Activated CD4-positive, alpha-beta T cell treated with anti-CD3 and anti-CD28 coated beads for 4 hours (primary cell): ENCODE measurements at places on chromosomes 5 and 9.

DNA sequence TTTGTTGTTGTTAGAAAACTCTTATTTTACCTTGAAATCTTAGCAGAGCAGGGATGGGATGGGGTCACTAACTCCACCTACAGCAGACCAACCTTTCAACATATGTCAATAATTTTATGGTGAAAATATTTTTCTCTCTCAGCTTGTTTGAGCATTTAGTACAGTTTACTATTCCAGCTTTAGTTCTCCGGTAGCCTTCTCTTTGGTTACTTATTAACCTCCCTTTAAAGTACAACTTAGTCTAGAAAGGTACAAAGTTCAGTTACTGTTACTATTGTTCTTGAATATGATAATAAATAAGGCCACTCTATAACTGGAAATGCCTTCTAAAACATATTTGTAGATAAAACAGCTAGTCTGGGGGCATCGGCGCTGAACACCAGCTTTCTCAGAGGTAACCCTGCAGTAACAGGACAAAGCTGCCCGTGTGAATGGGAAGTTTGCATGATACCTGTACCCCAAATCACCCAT is 233.3 kb downstream of the PCSK1 start:
- DNase-seq: no peak

- no peak for DNase-seq
These were observed 97.6 kb upstream of the SPRY4 start for GRCh38 chr5:142422429-142422828.

DNA sequence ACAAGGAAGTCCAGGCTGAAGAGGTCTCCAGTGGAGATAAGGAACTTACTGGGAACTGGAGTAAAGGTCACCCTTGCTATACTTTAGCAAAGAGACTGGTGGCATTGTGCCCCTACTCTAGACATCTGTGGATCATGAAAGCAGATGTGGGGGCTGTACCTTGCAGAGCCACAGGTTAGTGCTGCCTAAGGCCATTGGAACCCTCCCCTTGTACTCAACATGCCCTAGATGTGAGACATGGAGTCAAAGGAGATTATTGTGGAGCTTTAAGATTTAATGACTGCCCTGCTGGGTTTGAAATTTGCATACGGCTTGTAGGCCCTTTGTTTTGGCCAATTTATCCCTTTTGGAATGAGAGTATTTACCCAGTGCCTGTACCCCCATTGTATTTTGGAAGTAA is 397.3 kb upstream of the GRIN3A start:
- DNase-seq: no peak

DNA sequence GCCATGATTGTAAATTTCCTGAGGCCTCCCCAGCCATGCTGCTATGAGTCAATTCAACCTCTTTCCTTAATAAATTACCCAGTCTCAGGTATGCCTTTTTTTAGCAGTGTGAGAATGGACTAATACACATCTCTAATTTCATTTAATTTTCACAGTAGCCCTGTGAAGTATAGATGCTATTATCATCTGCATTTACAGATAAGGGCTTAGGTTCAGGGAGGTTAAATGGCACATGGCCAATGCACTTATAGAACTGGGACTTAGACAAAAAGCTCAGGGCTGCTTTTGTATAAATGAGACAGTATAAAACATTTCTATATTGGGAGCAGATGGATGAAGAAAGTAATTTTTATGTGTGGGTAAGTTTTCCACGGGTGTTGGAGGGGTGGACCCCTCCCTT is 62.9 kb upstream of the PANK3 start:
- no peak for DNase-seq

- DNase-seq: no peak
These were observed 50.2 kb upstream of the SAP30L start for GRCh38 chr5:154395407-154396106.

GRCh38 chr5:150302301-150303069 is at the start of gene ARSI:
ARSI (minus strand) TSS chr5:150302905; CDS start chr5:150302373, 532 bp downstream.
- DNase-seq: no peak

GRCh38 chr5:176548967-176549444 is at the start of gene CDHR2:
CDHR2 (plus strand) TSS chr5:176549342; CDS start chr5:176565353, 16,011 bp downstream.
- DNase-seq: no peak

DNA sequence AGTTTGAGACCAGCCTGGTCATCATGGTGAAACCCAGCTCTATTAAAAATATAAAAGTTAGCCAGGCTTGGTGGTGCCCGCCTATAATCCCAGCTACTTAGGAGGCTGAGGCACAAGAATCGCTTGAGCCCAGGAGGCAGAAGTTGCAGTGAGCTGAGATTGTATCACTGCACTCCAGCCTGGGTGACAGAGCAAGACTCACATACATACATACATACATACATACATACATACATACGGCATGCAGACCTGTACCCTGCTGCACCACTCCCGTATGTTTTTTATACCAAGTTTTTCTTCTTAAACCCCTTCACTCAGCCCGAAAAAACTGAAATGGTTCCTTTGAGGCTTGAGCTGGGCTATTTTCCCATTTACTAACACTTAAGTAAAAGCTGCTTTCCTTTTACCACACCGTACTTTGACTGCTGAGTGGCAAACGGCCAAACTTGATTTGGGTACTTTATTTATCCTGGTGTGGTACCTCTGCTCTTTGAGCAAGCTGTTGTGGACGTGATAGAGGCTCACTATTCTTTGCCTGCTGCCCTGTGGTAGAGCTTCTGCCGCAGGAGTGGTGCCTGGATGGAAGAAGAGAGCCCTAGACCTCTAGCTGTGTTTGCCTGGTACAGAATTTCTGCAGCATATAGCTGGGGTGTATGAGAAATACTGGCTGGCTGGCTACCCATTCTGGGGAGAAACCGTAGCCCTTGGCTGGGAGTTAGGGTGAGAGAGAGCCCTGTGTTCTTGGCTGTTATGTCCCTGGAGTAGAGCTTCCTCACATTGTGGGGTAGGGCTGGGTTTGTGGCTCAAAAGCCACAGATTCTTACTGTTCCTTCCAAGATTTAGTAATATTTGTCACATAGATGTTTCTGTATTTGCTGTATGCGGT is 19.4 kb downstream of the IPO11 start:
- no peak for DNase-seq

DNA sequence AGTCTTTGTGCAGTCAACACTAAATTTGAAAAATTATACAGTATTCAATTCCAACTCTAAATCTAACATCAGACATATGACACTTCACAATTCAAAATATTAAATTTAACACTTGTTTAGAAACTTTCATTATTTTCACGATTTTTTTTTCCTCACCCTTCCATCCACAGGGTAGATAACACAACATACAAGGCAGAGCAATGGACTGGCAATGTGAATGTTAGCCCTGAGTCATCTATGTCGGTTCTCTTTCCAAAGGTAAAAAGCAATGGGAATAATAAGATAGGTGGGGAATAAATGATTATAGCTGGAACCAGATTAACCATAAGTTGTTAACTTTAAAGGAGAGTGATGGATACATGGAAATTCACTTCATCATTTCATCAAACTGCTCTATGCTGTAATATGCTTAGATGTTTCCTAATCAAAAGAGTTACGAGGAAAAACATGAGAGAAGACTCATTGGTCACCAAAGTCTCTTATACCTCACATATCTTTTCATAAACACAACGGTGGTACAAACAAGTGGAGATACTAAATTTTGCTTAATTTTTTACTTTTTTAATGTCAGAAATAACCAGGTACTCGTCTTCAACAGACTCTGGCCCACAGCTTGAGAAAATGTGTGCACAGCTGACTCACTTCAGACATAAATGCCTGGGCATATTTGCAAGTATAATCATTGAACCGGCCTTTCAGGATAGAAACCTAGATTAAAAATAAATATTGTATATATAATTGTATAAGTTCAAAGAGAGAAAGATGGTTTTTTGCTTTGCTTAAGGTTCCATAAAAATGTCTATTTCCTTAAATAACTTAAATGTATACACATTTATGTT is 23.0 kb downstream of the RFX3 start:
- DNase-seq: no peak

DNA sequence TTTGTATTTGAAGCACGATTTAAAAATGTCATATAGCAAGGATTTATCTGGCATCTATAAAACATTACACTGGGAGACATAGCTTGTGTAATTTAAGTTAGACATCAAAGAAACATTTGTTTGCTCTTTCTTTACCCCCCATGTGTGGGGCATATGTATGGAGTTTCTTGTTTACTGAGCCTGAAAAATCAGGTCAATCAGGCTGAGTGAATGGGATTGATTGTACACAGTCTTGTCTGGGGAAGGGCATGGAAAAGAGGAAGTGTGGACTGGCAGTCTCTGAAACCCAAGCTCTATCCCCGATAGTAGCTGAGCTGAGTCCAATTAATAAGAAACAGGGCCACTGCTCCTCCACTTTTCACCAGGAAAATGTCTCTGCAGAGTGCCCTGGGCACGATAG is 49.4 kb downstream of the SLC46A2 start:
- no peak for DNase-seq

DNA sequence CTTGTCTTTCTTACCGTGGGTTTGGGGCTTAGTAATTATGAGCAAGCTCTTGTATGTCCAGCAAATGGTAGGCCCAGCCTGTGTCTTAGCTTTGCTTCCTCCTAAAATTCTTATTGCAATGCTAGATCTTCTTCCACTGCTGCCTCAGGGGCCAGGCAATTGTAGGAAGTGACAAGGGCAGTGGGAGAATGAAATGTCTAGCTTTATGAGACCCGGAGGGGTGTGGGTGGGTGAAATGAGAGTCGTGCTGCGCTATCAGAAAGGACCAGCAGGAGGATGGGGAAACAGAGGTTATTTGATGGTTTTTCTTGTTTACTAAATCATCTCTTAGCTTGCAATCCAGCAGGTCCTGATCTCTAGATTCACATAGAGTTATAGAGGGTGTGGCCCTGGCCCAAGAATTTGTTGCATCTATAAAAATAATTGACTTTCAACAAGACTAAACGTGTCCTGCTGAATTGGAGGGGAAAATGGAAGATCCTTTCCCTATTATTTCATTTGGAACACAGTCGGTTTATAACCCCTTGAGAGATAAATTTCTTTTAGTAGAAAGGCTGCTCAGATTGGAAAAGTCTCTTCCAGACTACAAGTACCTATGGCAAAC is 43.7 kb downstream of the ZNF366 start:
- DNase-seq: no peak

GRCh38 chr9:109286571-109286977 is 34.3 kb downstream of the EPB41L4B start:
- no peak for DNase-seq

- DNase-seq: no peak
These were observed 25.6 kb upstream of the GSN start for GRCh38 chr9:121242219-121242958.

- no peak for DNase-seq
These were observed 9.2 kb downstream of the SQSTM1 start for GRCh38 chr5:179829732-179830435.

GRCh38 chr5:131983244-131983771 is 28.1 kb downstream of the ACSL6 start:
- no peak for DNase-seq

DNA sequence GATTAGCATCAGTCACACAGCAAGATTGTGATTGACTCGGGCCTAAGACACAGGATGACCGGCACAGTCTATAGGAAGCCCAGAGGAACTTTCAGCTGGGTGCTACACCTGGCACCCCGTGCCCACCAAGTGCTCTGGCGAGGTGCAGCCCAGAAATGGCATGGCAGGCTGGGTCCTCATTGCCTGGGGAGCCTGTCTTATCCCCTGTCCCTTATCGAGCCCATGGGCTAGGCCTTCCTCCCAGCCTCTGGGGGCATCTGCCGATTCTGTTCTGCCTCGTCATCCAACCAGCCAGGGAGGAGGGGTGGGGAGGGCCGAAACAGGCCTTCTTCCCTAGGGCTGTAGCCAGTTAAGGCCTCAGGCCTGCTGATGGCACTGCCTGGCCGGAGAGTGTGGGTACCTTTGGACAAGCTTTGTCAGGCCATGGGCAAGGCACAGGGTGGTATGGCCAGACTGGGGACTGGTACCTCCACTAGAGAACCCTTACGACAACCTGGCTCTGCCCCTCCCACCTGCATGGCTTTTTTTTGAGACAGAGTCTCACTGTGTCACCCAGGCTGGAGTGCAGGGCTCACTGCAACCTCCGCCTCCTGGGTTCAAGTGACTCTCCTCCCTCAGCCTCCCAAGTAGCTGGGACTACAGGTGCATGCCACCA is 1.6 kb downstream of the GRK6 start:
- DNase-seq: no peak

- DNase-seq: no peak
These were observed 637.7 kb upstream of the DMAC1 start for GRCh38 chr9:8437259-8437658.

DNA sequence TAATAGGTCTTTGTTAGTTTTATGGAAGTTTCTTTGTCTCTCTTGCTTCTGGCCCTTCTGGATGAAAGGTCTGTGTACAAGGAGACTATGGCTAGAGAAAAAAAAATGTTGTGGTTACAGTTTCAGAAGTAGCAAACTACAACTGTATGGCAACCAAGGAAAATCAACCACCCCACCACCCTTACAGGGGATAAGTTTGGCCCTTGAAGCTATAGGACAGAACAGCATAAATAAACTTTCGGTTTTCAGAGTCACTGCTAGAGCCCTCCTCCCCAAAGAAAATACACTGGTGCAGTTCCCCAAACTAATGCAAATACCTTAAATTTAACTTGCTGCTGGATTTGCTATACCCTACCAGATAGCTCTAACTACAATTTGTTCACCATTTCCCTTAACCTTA is 1216.7 kb downstream of the EFNA5 start:
- DNase-seq: no peak

DNA sequence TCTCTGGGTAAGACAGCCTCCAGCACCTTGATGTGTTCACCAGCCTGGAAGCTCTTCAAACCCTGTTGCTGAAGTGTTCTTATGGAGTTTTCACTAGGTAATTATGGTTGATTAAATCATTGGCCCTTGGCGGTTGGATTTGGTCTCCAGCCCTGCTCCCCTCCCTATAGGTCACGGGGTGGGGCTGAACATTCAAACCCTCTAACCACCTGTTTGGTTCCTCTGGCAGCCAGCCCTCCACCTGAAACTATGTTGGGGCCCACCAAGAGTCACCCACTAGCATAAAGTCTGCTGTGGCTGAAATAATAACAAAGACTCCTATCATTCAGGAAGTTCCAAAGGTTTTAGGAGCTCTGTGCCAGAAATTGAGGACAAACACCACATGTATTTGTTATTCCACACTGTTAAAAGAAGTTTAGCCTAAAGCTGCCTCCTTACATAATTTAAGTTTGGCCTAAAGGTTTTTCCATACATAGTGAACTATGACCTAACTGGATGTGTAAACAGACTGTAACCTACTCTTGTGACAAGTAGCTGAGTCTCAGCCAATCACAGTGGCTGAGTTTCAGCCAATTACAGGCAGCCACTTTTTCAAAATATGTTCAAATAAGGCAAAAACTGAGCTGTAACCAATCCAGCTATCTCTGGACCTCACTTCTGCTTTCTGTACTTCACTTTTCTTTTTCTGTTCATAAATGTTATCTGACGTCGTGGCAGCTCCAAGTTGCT is 34.8 kb downstream of the TMEM252 start:
- no peak for DNase-seq

DNA sequence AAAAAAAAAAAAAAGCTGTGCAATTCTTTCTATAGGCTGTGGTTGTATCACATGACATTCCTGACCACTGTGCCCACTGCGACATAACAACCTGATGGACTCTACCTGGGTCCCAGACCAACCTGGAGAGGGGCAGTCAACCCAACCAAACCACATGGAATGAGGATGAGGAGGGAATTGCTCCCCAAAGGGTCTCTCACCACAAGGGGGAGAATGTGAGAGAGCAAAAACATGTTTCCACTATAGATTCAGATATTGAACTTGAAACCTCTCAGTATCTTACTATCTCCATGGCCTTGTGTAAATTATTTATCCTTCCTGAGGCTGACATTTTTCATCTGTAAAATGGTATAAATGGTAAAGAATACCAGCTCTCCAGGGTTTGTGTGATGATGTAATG is 66.9 kb upstream of the SV2C start:
- no peak for DNase-seq
